Fibroblast of villous mesenchyme (primary cell): ENCODE measurements at places on chromosomes 2 and 18.
A peak's percentile ranks its signal among the peaks of the same experiment; 100 is the strongest.

DNA sequence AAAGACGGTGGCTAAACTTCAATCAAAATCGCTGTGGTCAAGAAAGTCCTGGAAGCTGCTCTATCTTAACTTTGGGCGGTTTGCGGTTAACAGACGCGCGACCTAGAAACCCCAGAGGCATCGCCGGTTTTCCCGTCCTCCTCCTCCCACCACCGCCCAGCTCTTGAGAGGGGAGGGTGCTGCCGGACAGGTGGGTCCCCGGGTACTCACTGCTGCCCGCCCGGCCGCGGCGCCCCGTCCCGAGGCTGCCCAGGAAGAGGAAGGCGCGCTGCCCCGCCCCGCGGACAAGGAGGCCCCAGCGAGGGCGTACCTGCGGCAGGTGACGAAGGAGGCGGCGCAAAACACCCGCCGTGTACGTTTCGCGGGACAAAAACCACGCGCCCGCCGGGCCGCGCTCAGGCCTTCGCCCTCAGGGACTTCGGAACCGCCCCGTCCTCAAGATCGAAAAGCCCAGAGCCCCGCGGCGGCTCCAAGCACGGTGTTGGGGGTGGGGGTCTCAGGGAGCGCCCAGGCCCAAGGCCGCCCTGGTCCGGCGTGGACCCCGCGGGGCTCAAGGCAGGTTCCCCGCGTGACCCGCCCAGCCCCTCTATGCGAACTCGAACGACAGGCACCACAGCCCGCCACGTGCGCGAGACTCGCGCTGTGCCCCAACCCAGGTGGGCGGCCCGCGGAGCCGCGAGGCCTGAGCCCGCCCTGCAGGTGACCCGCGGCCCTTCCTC, at the start of gene SH3YL1:
TSS of gene SH3YL1 (minus strand) at position 259 of the 719 bp plus-strand sequence. CDS start at position 211, 48 bp downstream.
- DNase-seq: peak; percentile 41

GRCh38 chr18:25787276-25787675, 303.1 kb downstream of the SS18 start:
- DNase-seq: no peak

DNA sequence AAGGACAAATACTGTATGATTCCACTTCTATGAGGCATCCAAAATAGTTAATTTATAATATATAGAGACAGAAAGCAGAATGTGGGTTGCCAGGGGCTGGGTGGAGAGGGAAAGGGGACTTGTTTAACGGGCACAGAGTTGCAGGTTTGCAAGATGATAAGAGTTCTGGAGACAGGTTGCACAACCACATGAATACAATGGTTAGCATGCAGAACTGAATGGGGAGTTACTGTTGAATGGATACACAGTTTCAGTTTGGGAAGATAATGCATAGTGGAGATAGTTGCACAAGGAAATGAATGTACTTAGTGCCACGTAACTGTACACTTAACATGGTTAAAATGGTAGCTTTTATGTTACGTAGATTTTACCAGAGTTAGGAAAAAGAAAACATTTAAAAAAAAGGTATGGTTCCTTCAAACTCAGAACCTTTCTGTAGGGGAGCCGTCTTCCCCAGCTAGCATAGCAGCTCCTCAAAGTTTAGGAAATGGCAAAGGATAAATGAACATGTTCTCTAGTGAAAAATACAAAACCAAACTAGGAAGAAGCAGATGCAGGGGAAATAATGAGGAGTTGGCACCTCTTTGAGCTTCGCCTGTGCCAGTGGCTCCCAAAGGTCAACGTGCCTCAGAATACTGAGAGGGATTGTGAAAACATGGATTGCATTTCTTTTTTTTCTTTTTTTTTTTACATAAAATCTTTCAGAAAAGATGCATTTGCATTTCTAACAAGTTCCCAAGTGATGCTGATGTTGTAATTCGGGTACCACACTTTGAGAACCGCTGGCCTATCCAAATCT, 95.2 kb downstream of the ZCCHC2 start:
- DNase-seq: no peak

- no peak for DNase-seq
Observed at GRCh38 chr2:24840164-24840869, 47.1 kb downstream of the CENPO start.

GRCh38 chr18:28735731-28736130, 558.8 kb upstream of the CDH2 start:
- peak; percentile 89 for DNase-seq

- DNase-seq: no peak
Observed at GRCh38 chr2:45004562-45005191, 4.6 kb downstream of the SIX2 start.

DNA sequence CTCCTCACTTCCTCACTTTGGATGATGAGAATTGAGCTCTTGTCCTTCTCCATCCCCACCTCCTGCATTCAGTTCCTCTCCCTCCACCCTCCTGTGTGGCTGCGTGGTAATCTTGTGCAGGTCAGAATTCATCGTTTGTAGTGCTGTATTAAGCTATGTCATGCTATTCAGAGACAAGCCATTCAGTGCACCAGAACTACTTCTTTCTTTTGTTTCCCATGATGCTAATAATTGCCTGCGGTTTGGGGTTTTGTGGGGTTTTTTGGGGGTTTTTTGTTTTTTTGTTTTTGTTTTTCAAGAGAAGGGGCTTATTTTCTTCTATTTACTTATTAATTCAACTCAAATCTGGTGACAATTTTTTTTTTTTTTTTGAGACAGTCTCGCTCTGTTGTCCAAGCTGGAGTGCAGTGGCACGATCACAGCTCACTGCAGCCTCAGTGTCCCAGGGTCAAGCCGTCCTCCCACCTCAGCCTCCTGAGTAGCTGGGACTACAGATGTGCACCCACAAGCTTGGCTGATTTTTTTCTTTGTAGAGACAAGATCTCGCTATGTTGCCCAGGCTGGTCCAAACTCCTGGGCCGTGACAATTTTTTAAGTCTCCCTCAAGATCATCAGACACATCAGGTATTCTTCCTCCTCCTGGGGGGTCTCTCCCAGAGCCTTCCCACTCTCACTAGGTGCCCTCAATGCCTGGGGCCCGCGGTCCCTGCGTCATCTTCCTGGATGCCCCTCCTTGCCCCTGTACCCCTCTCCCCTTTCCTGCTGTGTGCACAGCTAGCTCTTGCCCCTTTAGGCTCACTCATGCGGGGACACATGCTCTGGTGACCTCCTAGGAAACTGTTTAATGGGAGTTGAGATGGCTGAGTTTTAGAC, 37.8 kb downstream of the MAL start:
- DNase-seq: no peak

DNA sequence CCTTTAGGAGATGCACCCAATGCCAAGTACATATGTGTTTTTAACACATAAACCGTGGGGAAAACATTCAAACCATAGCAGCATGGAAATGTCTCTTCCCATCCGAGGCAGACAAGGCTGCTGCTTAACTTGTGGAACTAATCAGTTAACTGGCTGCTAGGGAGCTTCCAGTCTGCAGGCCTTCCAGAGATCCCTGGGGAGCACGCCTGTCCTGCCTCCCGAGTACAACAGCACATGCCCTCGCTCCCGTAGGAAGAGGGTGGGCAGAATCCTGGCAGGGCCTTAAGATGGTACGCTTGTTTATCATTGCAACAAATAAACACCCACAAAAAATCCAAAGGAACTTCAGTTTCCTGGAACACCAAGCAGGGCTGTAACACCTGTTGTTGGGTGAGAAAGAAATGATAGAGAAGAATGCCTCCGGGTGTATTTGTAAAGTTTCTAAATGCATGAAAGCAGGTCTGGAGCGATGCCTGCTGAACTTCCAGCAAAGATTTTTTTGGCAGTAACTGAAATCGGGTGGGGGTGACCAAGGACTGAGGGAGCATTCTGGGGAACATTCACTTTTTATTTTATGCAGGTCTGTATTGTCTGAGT, 56.2 kb downstream of the EDAR start:
- no peak for DNase-seq

- DNase-seq: peak; percentile 21
Observed at GRCh38 chr2:235803028-235803427, 309.2 kb downstream of the AGAP1 start.

- DNase-seq: no peak
Observed at GRCh38 chr2:116586328-116586689, 1228.2 kb upstream of the DDX18 start.

DNA sequence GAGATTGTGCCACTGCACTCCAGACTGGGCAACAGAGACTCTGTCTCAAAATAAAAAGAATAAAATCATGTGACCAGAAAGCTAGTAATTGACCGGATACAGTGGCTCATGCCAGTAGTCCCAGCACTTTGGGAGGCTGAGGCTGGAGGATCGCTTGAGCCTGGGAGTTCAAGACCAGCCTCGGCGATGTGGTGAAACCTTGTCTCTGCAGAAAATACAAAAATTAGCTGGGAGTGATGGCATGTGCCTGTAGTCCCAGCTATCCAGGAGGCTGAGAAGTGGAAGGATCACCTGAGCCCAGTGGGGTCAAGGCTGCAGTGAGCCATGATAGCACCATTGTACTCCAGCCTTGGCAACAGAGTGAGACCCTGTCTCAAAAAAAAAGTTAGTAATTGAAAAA, 36.8 kb downstream of the COX7A2L start:
- no peak for DNase-seq

DNA sequence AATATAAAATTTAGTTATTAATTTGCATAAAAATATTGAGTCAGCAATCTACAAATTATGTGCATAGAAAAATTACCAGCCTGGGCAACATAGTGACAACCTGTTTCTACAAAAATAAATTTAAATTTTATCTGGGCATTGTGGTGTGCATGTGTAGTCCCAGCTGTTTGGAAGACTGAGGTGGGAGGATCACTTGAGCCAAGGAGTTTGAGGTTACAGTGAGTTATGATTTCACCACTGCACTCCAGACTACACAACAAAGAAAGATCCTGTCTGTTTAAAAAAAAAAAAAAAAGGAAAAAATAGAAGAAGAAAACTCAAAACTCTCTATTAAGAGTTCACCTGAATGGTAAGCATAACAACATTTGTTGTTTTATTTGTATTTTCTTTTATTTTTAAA, 1048.4 kb upstream of the CDH2 start:
- no peak for DNase-seq

- DNase-seq: no peak
Observed at GRCh38 chr2:234318361-234318760, 178.5 kb downstream of the ARL4C start.

GRCh38 chr2:173866874-173867618, 98.1 kb downstream of the SP3 start:
- no peak for DNase-seq

DNA sequence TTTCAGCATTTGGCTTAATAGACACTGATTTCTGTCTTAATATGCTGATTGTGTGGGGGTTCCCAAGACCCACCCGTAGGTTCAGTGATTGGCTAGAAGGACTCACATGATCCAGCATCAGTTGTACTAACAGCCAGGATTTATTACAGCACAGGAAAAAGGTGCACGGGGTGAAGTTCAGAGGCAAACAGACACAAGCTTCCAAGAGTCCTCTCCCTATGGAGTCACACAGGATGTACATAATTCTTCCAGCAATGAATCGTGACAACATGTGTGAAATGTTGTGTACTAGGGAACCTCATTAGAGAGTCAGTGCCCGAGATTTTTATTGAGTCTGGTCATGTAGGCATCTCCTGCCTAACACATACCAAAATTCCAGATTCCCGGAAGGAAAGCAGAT, 52.8 kb downstream of the GALNT1 start:
- peak; percentile 57 for DNase-seq

- DNase-seq: no peak
Observed at GRCh38 chr18:37764541-37765288, 199.1 kb upstream of the CELF4 start.

DNA sequence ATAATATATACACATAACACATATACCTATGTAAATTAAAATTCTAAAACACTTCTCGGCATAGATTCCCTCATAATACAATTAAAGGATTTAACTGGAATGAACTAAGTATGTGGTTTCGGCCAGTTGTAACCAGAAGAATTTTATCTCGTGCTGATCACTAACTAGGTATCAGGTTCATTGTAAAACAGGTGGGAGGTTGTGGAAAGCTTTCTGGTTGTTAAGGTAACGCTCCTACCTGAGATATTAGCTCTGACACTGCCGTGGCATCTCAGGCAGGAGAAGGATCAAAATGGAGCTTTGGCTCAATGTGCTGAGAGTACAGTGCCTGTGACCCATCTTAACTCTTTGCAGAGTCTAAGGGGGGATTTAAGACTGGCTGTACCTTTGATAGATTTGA, 42.5 kb downstream of the SLC9A2 start:
- no peak for DNase-seq

GRCh38 chr2:161839926-161840325, 215.7 kb downstream of the SLC4A10 start:
- DNase-seq: no peak

DNA sequence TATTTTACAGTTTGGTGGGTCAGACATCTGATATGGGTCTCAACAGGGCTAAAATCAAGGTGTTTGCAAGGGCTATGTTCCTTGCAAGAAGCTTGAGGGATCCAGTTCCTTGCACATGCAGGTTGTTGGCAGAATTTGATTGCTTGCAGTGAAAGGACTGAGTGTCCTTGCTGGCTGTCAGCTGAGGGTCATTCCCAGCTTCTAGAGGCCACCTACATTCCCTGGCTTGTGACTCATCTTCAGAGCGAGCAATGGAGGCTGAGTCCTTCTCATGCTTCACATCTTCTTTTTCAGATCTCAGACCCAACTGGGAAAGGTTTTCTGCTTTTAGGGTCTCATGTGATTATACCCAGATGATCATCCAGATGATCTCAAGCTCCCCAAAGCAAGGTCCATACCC, 12.4 kb downstream of the MEX3C start:
- peak; percentile 5 for DNase-seq

- DNase-seq: no peak
Observed at GRCh38 chr18:49677762-49678413, 116.0 kb downstream of the LIPG start.

GRCh38 chr2:36781907-36782720, 85.6 kb downstream of the VIT start:
- no peak for DNase-seq

- DNase-seq: no peak
Observed at GRCh38 chr2:9074930-9075329, 71.4 kb upstream of the MBOAT2 start.

GRCh38 chr2:4553241-4553640, 849.9 kb downstream of the DCDC2C start:
- DNase-seq: no peak

GRCh38 chr2:200180943-200181342, 125.5 kb upstream of the SPATS2L start:
- DNase-seq: no peak

GRCh38 chr18:11066038-11066437, 83.3 kb downstream of the PIEZO2 start:
- no peak for DNase-seq

DNA sequence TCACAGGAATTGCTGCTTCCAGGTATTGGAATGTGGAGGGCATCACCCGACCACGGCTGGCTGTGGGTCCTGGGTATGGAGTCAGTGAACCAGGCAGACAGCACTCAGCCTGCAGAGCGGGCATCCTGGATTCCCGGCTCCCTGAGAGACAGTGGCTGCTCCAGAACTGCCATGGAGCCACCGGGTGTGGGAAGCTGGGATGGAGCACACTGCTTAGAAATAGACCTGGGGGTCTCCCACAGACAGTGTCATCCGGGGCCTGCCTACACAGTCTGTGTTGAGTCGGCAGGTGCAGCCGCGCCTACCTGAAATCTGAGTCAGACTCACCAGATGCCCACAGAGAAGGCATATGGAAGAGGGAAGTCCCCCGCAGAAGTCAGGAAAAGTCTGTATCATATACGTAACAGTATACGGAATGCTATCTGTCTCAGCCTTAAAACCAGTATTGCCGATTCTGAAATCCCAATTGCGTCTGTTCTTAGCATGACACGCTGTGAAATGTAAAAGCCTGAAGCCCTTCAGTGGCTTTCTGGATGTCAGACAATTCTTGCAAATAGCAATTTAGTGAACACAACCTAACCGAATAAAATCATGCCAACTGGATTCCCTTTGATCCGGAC, 509.7 kb upstream of the MYT1L start:
- DNase-seq: no peak

- DNase-seq: no peak
Observed at GRCh38 chr18:28015671-28016070, 161.3 kb downstream of the CDH2 start.
